ENCODE measurements at places on chromosomes 1 and 21. TPM values are rescaled to one million over a fixed set of nuclear protein-coding genes. Genes with fewer than 3 reads are reported as not detected.

- no peak for DNase-seq
These were observed 5.0 kb upstream of the PDC start for GRCh38 chr1:186465946-186466345.

GRCh38 chr1:61812916-61813315 is 70.6 kb downstream of the PATJ start:
- DNase-seq, result no peak

- peak; percentile 63 for DNase-seq
These were observed 27.5 kb downstream of the SLC2A1 start for GRCh38 chr1:42931108-42931539.

DNA sequence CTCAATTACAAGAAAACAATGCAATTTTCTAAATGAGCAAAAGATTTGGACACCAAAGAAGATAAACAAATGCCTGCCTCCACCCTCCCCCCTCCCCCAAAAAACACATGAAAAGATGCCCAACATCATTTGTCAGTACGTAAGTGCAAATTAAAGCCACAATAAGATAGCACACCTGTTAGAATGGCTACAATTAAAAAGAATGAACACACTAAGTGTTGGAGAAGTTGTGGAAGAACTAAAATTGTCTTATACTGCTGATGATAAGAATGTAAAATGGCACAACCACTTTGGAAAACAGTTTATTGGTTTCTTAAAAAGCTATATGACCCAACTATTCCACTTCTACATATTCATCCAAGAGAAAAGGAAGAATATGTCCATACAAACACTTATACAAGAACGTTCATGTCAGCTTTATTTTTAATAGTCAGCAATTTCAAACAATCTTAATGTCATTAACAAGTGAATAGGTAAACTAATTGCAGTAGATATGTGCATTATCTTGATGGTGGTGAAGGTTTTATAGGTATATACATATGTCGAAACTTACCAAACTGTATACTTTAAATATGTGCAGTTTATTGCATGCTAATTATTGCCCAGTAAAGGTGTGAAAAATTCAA is 10.4 kb downstream of the IL20 start:
- no peak for DNase-seq

DNA sequence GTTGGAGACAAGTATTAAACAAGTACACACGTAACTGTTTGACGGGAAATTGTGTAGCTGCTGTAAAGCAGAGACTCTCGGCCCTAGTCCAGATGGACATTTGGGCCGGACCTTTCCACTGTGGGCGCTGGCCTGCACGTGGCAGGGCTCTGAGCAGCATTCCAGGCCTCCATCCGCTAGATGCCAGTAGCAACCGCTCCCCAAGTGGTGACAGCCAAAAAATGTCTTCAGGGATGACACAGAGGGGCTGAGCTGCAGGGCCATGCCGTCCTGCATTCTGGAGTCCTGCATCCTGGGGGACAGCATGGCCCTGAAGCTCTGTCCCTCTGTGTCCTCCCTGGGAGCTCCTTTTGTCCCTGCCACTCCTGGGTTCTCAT is 24.8 kb downstream of the A3GALT2 start:
- DNase-seq, result no peak

- DNase-seq, result no peak
These were observed 62.8 kb downstream of the DMRTB1 start for GRCh38 chr1:53521924-53522552.

Gene S100A12
- not detected for total RNA-seq

DNA sequence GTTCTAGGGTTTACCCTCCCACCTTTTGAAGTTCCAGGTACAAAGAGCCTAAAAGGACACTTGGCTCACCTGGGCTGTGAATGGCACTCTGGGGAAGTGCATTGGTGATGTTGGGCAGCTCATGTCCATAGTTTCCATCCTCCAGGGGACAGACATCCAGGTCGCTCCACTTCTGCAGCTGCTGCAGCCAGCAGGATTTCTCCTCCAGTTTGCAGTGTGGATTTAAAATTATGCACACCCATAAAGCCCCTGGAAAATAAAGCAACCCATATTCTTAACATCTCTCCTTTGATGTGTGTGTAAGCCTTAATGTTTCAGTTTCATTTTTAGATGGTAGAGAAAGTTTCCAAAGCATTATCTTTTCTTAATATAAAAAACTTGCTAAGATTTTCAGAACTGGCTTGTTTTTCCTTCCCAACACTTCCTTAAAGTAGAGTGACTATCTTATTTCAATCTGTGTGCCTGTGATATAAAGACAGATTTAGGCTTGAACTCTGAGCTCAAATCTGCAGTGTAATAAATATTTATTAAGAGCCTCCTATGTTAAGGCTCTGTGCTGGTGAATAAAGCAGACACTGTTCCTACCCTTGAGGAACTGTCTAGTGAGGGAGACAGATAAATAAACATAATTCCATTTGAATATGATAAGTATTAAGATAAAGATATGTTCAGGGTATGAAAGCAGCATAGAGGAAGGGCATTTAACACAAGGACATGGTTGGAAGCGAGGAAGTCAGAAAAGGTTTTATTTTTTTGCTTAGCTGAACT is 39.1 kb downstream of the UROD start:
- no peak for DNase-seq

GRCh38 chr1:190376044-190376443 is 101.6 kb downstream of the BRINP3 start:
- DNase-seq, result no peak

- peak; percentile 19 for DNase-seq
These were observed at the start of gene HCRTR1 for GRCh38 chr1:31617218-31617915. Gene HCRTR1, plus strand, starts transcription at chr1:31617689. Its CDS starts 1,504 bp downstream, at chr1:31619193.

DNA sequence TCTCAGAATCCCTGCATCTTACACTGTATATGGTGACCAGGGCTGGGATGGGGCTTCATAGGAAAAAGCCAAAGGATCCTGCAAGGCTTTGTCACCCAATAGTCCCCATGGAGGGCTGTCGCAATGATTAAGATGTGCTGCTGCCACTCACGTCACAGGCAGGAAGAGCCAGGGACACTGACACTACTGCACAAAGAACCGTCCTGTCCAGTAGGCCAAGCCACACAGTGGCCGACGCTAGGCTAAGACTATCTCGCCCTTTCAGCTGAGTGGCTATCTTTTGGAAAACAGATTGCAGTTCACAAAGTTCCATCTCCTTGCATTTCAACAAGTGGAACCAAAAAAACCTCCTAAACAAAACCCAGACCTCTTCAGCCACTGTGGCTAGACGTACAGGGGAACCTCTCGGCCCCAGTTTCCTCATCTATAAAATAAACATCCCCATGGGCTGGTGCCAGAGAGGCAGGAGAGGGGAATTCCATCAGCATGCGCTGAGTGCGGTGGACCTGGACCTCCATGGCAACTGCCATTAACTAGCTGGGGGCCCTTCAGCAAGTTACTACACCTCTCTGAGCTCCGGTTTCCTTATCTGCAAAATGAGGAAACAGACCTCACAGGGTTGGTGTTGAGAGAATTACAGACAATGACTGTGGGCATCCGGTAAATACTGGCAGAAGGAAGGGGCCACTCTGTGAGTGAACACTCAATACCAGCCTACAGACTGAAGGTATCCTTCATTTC is 8.7 kb downstream of the CAPZB start:
- DNase-seq, result peak; percentile 93

GRCh38 chr1:55060133-55060999 is 21.0 kb downstream of the PCSK9 start:
- DNase-seq, result no peak

GRCh38 chr1:66712839-66713238 is 39.4 kb upstream of the DYNLT5 start:
- DNase-seq, result no peak

Gene ACKR1
- total RNA-seq, result 0.17 TPM

GRCh38 chr1:34906756-34907155 is 22.7 kb downstream of the DLGAP3 start:
- DNase-seq, result no peak

Gene KRTAP20-4
- total RNA-seq, result not detected

Gene IGSF5
- total RNA-seq, result not detected

Gene IL22RA1
- total RNA-seq, result not detected

Gene F3
- total RNA-seq, result 3.4 TPM

DNA sequence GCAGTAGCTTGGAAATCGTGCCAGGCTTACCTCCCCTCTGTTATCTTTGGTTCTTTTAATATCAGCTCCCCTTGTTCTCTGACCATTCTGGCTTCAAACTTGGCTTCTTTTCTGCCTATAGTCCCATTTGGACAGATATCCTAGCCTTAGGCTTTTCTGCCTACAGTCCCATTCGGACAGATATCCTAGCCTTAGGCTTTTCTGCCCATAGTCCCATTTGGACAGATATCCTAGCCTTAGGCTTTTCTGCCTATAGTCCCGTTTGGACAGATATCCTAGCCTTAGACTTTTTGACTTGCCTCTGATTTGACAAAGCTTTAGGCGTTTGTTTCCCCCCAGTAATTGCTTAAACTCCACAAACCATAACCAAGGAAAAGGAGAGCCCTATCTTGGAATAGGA is 25.6 kb downstream of the CHML start:
- DNase-seq, result no peak

Gene NEK2
- total RNA-seq, result 7.1 TPM

DNA sequence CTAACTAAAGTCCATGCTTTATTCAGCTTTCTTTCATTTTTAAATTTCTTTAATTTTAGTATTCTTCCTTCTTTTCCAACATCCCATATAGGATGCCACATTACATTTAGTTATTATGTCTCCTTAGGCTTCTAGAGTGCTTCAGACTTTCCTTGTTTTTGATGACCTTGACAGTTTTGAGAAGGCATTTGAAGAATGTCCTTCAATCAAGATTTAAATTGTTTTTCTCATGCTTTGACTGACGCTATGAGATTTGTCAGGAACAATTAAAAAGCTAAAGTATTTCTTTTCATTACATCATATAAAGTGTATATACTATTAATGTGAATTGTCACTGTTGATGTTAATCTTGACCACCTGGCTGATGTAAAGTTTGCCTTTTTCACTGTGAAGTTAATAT is 173.7 kb upstream of the LYPLAL1 start:
- DNase-seq, result no peak

Gene AKR7A3
- 0.14 TPM for total RNA-seq

DNA sequence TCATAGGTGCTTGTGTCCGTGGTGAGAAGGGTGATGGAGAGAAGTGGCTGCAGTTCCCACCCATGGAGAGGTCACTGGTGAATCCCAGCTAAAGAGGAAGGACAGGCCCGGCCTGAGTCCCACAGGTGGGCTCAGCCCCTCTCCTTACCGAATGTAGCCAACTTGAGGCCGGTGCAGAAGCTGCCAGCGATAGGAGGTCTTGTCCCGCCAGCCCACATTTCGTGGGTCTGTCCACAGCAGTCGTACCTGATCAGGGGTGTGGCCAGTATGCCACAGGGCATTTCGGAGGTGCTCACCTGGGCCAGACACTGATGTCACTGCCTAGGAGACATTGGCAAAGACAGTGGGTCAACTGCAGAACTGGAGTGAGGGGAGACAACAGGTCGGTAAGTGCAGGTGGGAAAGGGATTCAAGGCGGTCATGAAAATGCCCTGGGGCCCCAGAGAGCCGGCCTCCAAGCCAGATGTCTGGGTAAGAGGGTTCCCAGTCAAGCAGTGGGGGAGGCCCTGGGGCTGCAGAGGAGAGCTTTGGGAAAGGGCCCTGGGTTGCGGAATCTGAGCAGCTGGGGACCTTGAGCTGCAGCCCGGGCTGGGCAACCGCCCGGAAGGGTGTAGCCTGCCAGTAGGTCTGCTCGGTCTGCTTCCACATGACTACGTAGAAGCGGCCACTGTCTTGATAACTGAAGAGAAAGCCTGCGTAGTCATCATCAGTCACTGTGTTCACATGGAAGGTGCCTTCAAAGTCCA is 10.6 kb downstream of the THBS3 start:
- no peak for DNase-seq

GRCh38 chr1:192224396-192224795 is 66.1 kb downstream of the RGS18 start:
- no peak for DNase-seq

DNA sequence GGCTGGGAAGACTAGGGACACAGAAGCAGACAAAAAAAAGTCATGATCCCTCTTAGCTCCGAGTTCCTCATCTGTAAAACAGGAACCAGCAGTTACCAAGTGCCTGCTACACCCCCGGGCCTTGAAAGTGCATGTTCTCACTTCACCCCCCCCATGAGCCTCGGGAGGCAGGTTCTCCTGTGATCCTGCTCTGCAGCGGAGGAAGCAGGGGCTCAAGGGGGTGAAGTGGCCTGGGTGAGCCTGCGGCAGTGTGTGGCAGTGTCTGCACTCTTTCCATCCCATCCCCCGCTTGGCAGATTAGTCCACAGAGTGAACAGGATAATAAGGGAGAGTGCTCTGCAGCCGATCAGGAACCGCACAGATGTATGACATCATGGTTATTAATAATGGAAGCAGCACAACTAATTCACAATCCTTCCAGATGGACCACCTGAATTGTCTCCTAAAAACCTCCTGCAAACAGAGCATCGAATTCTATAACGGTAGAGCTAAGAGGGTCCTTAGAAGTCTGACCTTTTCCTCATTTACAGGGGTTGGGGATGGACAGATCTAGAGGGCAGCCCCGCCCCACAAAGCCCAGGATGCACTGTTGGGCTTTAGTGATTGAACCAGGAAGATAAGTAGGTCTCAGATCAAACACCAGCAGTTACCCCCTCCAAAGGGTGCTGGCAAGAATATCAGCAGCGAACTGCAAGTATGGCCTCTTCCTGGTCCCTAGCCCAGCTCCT is 174.1 kb upstream of the EDN2 start:
- no peak for DNase-seq

DNA sequence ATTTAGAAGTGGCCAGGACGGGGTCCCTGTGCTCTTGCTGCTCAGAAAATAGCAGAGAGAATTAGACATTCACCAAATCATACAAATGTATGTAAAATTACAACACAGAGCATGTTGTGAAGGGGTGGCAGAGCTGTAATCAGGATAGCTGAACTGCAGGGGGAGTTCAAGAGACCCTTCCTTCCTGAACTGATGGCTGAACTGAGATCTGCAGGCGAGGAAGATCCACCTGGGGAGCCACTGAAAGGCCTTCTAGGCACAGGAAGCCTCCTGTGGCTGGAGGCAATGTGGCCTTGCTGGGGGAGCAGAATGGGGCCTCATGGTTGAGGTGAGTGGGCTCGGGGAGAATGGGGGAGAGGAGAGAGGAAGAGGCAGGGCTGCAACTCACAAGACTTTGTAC is 216.5 kb downstream of the PRDM2 start:
- DNase-seq, result no peak

- no peak for DNase-seq
These were observed 194.4 kb downstream of the GIPC2 start for GRCh38 chr1:78240191-78240590.
